Stomach (tissue), 19 donors: ENCODE measurements at places on chromosomes 1 and 21.

DNA sequence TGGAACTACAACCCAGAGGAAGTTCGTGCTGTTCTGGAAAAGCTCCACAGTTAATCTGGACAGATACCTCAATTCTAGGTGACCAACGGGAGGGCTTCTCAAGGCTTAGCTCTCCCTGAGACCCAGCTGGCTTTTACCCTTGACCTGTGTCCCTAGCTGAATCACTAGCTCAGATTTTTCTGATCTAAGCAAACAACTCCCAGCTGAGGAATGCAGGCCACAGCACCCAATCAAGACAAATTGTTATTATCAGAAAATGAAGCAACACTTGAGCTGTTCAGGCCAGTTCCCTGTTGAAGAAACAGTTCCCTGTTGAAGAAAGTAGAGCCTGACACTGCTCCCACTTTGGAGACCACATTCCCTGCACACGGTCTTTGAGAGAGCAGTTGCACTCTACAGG, 16.0 kb downstream of the DIO1 start:
- DNase-seq, result peak; percentile 35

DNA sequence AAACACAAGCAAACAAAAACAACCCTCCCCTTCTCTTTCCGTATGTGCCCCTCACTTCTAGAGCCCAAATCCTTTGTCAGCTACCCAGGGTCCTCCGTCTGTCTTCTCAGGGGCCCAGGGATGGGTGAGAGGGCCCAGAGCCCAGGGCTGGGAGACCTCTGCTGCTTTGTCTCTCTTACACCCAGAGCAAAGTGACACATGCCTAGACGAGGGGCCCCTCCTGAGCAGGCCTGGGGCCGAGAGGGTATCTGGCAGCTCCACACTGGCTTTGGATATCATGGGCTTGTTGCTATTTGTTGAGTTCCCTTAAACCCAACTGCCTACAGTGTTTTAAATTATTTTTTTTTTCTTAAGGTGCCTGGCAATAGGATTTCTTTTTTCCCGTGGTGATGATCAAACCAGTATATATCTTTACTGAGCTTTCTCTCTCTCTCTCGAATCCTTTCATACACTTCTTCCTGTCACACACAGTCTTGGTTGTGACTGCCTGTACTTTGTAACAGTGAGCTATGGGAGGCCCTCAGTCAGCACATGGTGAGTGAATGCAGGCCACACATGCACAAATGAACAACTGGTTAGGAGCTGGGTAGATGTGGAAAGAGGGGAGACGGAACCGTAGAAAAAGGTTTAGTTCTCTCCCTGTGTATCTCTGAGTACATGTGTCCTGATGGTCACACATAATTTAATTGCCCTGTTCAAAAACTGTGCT, 14.5 kb downstream of the RASSF5 start:
- no peak for DNase-seq

- DNase-seq, result no peak
These were observed 9.0 kb downstream of the USP24 start for GRCh38 chr1:55206210-55206609.

DNA sequence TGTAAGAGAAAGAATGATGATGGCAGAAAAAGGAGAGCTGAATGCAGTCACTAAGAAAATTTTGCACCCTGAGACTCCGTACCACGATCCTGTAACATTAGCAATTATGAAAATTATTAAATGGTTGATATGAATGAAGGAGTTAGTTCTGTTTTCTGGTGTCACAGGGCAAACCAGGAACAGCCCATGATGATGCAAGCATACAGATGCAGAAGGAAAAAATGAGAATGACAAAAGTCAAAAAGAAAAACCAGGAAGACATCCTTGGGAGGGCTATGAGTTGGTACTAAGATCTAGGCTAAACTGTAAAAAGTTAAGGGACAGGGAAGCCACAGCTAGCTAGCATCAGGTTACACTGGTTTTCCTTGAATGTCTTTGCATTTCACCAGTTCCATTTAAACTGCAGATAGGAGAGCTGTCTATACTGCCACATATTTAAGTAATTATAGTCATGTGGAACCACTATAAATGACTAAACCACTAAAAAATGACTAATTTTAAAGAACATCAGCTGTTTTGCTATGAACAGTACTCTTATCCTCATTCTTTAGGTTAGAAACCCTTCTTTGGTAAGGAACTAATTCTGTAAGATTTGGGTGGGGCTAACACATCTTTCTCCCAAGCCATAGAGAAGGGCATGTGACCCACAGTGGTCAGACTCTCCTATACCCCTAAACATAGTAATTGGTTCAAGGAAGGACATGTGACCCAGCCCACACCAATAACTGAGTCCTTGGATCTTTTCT, 11.4 kb downstream of the DOCK7 start:
- no peak for DNase-seq

DNA sequence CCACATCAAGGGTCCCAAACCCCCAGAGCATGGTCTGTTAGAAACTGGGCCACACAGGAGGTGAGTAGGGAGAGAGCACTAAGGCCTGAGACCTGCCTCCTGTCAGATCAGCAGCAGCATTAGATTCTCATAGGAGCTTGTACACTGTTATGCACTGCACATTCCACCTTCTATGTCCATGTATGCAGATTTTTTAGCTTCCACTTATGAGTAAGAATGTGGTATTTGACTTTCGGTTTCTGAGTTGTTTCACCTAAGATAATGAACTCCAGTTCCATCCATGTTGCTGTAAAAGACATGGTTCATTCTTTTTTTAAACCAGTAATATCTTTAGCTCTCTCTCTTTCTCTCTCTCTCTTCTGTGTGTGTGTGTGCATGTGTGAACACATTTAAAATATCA, 663 bp upstream of the GBP6 start:
- peak; percentile 52 for DNase-seq

DNA sequence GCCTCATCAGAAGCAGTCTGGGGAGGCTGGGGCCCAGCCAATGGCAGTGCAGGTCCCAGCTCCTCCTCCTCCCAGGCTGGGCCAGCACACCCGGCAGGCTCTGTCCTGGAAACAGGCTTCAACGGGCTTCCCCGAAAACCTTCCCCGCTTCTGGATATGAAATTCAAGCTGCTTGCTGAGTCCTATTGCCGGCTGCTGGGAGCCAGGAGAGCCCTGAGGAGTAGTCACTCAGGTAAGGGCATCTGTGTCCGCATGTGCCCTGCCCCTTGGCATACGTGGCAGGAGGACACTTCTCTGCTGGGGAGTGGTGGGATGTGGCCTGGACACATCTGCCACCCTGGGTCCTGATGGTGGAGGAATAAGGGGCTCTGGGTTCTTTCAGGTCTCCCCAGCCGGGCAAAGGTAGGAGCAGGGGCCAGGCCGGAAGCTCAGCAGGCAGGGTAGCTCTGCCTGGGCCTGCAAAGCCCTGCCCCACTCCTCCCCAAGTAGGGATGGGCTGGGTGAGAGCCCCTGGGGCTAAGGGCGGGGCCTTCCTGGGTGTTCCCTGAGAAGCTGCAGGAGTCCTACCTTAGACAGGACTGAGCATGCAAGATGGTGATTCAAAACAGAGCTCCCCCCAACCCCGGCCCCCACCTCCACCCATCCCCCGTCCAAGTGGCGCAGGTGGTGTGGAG, at the start of gene GJB5:
Gene GJB5 (plus strand): TSS at position 84 of the 674 bp plus-strand sequence. CDS start 2,284 bp downstream, outside the sequence.
- DNase-seq, result peak; percentile 46

GRCh38 chr1:10649517-10650201, 146.8 kb downstream of the CASZ1 start:
- DNase-seq, result no peak

DNA sequence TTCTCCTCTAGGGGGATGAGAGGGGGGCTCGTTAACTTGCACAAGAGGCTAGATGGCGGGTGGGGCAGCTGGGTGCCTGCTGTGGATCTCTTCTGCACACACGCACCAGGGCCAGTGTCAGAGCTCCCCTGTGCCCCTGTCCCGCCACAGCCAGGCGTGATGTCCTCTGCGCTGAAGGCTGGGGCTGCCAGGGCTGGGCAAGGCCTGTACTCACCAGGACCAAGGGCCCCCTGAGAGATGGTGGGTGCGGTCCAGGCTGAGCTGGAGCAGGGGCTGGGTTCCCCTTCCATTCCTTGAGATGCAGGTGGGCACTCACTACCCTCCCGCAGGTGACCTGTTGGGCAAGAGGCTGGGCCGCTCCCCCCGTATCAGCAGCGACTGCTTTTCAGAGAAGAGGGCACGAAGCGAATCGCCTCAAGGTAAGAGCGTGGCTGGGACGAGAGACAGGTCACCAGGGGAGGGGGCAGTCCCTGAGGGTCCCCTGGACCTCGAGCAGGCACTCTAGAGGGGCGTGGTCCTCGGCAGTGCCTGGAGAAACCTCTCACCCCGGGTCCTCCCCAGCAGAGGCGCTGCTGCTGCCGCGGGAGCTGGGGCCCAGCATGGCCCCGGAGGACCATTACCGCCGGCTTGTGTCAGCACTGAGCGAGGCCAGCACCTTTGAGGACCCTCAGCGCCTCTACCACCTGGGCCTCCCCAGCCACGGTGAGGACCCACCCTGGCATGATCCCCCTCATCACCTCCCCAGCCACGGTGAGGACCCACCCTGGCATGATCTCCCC, 15.2 kb downstream of the SAMD11 start:
- DNase-seq, result no peak

- DNase-seq, result no peak
These were observed 3.2 kb upstream of the SLC6A9 start for GRCh38 chr1:44034423-44034822.

GRCh38 chr1:68826836-68827235, 330.0 kb upstream of the DEPDC1 start:
- DNase-seq, result no peak

DNA sequence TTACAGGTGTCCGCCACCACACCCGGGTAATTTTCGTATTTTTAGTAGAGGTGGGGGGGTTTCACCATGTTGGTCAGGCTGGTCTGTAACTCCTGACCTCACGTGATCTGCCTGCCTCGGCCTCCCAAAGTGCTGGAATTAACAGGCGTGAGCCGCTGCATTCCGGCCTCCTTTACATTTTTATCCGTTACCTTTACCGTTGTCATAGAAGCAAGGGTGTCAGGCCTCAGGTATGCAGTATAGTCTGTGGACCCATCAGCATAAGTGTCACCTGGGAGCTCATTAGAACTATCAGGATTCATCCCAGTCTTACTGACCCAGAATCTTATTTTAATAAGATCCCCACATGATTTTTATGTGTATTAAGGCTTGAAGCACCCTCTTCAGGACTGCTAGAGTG, 5.4 kb downstream of the CDC42 start:
- DNase-seq, result no peak

DNA sequence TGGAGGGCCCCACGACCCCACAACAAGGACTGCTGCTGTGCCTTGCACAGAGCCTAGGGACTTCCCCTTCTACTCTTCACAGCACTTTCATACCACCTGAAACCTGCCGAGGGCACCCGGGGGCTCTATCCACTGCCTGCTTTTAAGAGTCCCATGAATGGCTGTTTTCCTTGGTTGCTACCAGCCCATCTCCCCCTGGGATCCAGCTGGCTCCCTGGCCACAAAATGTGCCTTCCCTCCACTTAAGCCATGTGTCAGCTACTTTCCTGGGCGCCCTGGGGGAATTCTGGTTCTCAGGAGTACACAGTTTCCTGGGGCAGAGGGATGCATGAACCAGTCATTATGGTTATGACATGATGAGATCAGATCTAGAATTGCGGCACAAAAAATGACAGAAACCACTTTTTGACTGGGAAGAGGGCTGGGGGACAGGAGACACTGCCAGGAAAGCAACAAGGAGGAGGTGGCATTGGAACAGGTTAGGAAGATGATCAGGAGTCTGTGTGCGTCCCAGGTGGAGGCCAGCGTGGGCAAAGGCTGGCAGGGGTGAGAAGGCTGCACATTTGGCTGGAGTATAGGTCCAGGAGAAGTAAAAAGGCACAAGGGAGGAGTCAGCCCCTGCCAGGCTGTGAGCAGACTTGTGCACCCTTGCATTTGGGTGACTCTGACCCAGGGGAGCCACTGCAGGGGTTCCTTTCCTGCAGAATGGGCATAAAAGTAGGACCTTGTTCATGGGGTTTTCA, 3.2 kb upstream of the TNFRSF8 start:
- DNase-seq, result no peak

DNA sequence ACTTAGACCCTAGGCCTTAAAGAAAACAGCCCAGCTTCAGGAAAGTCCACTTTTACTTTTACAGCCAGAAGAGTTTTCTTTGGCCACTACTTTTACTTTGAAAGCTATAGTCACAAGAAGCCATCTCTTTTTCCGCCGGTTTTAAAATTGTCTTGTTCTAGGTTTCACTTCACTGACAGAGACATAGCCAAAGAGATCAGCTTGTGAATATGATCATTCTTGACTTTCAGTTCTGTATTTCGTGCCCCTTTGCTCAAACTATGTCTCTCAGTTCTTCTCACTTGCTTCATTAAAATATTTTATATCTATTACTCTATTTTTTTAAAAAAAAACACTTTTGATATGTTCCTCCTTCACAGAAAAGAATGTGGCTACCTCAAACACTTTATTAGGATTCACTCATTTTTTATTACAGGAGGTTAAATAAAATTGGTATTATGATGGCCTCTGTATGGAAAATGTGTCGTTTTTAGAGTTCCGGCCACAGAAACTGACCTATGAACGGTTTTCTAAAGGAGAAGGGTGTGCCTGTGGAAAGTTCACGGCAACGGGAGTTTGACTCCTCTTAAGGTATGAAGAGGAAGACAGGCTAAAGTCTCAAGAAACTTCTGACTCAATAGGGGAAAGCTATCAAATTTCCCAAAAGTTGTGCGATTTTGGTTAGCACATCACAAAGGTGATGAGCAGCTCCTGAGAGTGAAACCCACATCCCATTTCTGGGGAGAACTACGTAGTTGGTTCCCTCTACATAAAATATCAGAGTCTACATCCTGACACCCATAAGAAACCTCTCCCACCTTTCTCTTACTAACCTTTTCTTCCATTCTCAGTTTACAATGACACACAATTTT, 1.2 kb downstream of the MCOLN2 start:
- no peak for DNase-seq

DNA sequence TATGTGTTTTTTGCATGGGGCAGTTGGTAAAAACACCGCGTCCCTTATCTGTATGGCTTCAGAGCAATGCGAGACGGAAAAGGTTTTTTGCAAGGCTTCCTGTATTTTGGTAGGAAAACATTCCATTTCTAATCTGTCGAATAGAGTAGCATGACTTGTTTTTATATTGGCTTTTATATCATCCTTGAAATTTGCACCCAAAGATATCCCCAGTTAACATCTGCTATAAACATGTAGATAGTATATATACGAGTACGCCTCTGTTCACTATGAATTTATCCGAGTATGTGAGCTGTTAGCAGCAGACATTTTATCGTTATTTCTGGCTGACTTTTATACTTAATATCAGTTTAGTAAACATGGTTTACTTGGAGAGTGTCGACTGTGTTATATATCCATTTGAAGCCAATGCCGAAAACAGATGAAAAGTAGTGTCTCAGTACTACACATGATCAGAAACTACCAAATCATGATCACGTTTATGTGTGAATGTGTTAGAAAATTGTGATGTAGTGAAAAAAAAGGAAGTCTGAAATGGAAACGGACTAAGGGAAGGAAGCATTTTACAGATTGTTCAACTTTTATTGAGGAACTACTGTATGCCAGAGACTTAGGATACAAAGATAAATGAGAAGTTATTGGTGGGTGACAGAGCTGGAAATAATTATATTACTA, 1.0 kb downstream of the LEPR start:
- DNase-seq, result peak; percentile 63

- DNase-seq, result no peak
These were observed 594 bp downstream of the LUZP1 start for GRCh38 chr1:23168079-23168444.
